ENCODE measurements at places on chromosomes 7 and 10.

- peaks cover 4% of the 10 kb centered on the region for H3K4me1 ChIP-seq
- no peaks in the 10 kb centered on the region for H3K36me3 ChIP-seq
- DNase-seq: no peak
- H3K4me3 ChIP-seq: no peak overlapping the region
These were observed 353.2 kb downstream of the CRPPA start for GRCh38 chr7:16068183-16068582.

DNA sequence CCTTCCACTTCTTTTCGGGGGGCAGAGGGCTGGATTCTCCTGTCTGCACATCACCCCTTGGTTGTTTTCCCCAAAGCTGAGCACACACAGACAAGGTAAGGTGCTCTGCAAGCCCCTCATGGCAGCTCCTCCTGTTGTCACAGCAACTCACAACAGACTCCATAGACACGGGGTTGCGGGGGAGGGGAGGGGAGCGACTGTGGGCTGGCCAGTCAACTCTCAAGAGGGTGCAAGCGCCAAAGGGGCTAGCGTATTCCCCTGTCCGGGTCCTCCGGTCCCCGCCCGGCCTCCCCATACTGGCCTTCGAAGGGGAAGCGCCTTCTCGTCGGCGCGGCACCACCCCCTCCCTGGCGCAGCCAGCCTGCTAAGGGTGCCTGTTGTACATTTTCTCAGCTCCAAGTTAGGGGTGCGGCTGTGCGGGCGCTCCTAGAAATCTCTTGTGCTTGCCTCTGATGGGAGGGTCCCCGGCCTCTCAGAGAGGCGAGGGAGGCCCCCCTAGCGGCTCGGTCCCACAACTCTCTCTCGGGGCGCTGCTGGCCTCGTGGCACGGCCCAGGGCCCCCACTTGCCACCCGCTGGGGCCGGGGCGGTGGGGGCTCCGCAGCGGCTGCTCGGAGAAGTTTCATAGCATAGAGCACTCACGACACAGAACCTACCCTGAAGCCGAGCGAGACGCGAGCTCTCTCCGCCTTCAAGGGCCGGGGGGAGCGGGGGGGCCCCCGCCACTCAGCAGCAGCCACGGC, 498 bp downstream of the RHOBTB1 start:
- peak overlapping the region; percentile 98 for H3K27ac ChIP-seq
- peak; percentile 52 for DNase-seq
- H3K4me1 ChIP-seq: peaks cover 6% of the 10 kb centered on the region
- H3K27me3 ChIP-seq: no peaks in the 10 kb centered on the region
- H3K36me3 ChIP-seq: no peaks in the 10 kb centered on the region

DNA sequence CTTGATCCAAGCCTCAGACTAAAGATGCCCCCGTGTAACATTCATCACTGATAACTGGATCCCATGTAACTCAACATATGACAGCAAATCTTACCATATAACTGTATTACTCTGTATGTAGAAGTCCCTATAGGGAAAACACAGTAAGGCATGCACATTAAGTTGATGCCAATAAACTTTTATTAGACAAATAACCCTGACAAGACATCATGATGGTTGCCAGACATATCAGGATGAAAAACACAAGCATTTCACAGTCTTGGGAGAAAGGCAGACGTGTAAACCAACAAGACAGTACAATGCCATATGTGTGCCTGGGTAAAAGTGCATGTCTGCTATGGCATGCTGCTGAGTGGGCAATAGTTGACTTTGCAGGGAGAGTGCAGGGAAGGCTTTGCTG, 142.2 kb downstream of the HERPUD2 start:
- no peaks in the 10 kb centered on the region for H3K36me3 ChIP-seq
- H3K4me1 ChIP-seq: no peaks in the 10 kb centered on the region
- no peak for DNase-seq
- H3K4me3 ChIP-seq: no peak overlapping the region
- no peak overlapping the region for H3K27ac ChIP-seq
- no peaks in the 10 kb centered on the region for H3K27me3 ChIP-seq

DNA sequence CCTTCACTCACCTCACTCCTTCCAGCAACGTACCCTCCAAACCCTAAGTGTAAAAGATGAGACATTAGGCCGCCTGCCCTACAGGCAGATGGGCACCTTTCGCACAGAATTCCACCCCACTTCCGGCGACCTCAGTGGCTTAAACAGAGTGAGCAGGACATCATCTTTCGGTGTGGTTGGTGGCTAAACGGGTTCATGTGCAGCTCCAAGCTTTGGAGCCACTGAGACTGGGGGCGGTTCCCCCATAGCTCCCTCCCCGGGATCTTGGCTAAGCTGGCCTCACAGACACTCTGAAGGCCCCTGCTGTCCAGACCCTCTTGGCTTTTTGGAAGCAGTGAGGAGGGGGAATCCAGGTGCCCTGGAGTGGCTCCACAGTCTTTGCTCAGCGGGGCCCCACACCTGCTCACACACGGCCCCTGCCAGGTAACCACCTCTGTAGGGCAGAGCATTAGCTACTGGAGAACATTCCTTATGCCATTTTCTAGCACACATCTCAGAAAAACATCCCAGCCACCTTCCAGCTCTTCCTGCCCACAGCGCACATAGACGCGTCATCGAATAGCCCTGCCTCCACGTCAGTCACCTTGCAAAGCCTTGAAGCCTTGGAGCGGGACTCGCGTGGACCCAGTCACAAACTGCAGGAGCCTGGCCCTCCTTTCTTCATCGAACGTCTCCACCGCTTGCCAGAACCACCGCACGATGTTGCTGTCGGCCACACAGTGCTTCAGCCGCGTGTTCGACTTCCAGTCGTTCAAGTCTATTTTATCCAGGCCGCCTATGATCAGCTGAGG, 108.8 kb downstream of the SMURF1 start:
- H3K27ac ChIP-seq: no peak overlapping the region
- H3K36me3 ChIP-seq: peaks cover 47% of the 10 kb centered on the region
- no peaks in the 10 kb centered on the region for H3K27me3 ChIP-seq
- no peak for DNase-seq
- peaks cover 2% of the 10 kb centered on the region for H3K4me1 ChIP-seq

DNA sequence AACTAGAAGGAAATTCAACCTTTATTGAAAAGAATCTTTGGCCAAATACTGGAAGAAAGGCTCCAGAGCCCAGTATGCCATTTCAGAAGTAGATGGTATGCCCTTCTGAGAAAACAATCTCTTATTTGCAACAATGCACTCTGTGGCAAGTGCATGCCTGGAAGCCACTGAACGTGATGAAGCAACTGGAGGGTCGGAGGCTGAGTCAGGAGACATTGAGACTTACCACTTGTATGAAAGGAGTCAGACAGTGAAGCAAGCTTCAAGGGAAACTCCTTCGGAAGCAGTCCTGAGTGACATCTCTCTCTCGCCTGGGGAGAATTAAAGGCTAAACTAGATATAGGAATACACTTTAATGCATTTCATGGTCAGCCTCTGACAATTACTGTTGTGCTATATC, 353.7 kb downstream of the NRG3 start:
- no peak overlapping the region for H3K4me3 ChIP-seq
- no peaks in the 10 kb centered on the region for H3K27me3 ChIP-seq

DNA sequence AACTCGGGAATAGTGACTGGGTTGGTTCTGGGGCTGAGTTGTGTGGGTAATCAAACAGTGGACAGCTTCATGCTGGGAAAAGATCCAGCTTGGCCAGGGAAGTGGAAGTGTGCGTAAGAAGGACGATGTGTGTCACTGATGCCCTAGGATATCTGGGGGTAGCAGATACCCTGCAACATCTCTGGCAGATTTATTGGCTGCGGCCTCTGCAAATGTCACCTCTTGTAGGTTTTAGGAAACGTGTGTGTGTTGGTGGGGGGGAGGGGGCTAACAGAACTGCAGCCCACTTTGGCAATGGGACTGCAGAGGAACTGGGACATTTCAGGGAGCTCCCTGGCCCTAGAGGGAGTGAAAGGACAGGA, 965 bp upstream of the AGAP3 start:
- H3K4me1 ChIP-seq: peaks cover 34% of the 10 kb centered on the region
- H3K4me3 ChIP-seq: peak overlapping the region; percentile 55
- no peak overlapping the region for H3K27ac ChIP-seq
- DNase-seq: no peak
- no peaks in the 10 kb centered on the region for H3K27me3 ChIP-seq
